Endothelial cell of umbilical vein (primary cell): ENCODE measurements at places on chromosomes 6 and 20. TPM values are rescaled to one million over a fixed set of nuclear protein-coding genes. Genes with fewer than 3 reads are reported as not detected.

GRIK2 gene
- not detected in 2 replicates for total RNA-seq

DNA sequence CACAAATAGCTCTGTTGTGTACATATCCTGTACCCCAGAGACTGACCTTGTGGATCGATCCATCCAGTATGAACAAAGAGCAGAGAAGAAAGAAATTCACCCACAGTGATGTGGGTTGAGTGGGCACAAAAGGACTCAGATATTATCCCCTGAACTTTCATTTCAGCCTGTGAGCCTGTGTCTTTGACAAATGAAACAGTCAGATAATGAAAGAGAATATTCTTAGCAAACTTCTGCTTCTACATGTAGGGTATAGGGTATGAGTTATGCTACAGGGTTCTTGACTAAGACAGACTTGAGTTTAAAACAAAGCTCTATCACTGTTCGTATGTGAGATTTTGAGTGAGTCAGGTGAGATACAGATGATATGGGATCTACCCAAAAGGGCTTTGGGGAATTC, 359.7 kb downstream of the MAFB start:
- no peak for DNase-seq

- DNase-seq: no peak
These were observed 41.5 kb downstream of the SNRNP48 start for GRCh38 chr6:7631466-7631865.

- DNase-seq: no peak
These were observed 4.2 kb upstream of the ANGPT4 start for GRCh38 chr20:920311-920710.
